ENCODE measurements at places on chromosomes 11 and 22. TPM values are rescaled to one million over a fixed set of nuclear protein-coding genes. Genes with fewer than 3 reads are reported as not detected.

Gene ACCS
- 1.6 TPM for polyA plus RNA-seq

Gene TRIOBP
- polyA plus RNA-seq: 10.9 TPM

Gene TMEM191B
- 0.52 TPM for polyA plus RNA-seq

Gene H19
- not detected for polyA plus RNA-seq

Gene PLEKHA7
- polyA plus RNA-seq: 0.49 TPM

Gene KRTAP5-2
- polyA plus RNA-seq: not detected

Gene CNIH2
- polyA plus RNA-seq: not detected

Gene VSIG10L2
- polyA plus RNA-seq: not detected

Gene OR2AT4
- not detected for polyA plus RNA-seq

Gene NOL12
- polyA plus RNA-seq: 46.9 TPM

Gene ARL14EP
- polyA plus RNA-seq: 50.6 TPM

Gene ADAMTS8
- not detected for polyA plus RNA-seq

Data from CD4-positive, CD25-positive, alpha-beta regulatory T cell (primary cell).